ENCODE measurements at places on chromosomes 12 and 14.
A peak's percentile ranks its signal among the peaks of the same experiment; 100 is the strongest.

GRCh38 chr14:90722590-90722989 lies 93.6 kb downstream of the TTC7B start:
- no peak for DNase-seq

DNA sequence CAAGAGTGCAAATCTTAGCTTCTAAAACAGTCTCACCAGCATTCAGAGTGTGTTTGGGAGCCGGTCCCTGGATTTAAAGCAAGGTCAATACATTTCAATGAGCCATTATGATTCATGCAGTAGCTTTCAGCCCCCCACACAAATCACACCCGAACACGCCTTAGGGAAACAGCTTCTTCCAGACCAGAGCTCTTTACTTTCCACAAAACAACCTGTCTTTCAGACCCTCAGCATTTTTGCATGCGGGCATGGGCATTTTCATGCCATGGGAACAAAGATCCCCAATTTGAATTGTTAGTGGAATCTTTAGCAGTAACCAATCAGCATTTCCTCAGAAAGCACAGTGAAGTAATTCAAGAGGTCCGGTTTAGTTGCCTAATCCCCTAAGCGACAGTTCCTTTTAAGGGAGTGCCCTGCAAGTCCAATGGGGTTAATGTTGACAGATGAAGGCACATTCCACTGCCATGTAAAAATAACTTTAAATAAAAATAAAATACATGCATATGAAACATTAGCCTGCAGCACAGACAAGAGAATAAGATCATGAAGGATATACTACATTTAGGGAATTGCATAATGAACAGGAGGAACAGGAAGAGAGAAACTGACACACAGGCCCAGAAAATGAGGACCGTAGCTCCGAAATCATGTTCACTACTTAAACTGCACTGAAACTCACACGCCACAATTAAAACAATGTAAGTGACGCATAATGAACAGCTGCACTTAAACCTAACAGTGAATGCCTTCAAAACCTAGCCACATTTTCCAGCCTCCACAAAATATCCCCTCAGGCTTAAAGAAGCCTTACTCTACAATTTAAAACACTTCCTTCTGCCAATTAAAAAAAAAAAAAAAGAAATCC lies 4.0 kb downstream of the VPS37B start:
- DNase-seq = no peak

DNA sequence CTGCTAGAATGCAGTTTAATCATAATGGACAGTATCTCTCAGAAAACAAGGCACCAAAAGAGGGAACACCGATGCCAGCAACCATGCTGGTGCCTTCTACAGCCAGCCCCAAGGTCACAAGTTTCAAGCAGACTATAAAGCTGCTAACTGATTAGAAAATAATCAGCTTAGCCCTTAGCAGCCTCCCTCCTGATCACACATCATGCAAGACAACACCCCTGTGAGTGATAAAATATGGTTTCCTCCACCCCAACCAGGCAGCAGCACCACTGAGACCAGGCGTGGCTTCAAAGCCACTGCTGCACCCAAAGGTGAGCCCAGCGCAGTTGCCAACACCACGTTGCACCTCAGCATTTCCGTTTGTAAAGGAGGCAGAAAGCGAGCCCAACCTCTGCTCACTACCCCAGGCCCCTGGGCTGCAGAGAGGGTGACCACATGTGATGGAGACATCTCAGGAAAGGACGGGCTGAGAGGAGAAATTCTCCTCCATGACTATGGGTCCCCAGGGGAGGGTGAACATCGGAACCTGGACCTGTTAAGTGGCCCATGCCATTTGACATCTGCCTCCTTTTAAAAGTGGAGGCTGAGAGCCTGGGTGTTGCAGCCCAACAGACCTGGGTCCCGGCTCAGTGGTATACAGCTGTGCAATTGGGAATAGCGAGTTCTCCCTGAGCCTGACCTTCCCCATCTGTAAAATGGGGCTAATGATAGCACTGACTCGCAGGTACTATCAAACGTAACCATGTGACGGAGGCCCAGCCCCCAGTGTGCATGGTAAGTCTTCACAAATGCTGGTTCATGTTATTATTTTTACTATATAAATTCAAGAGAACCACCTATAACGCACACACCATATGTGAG lies 11.5 kb downstream of the ZFP36L1 start:
- no peak for DNase-seq

- no peak for DNase-seq
Observed at GRCh38 chr12:1576410-1577241, 17.8 kb downstream of the FBXL14 start.

DNA sequence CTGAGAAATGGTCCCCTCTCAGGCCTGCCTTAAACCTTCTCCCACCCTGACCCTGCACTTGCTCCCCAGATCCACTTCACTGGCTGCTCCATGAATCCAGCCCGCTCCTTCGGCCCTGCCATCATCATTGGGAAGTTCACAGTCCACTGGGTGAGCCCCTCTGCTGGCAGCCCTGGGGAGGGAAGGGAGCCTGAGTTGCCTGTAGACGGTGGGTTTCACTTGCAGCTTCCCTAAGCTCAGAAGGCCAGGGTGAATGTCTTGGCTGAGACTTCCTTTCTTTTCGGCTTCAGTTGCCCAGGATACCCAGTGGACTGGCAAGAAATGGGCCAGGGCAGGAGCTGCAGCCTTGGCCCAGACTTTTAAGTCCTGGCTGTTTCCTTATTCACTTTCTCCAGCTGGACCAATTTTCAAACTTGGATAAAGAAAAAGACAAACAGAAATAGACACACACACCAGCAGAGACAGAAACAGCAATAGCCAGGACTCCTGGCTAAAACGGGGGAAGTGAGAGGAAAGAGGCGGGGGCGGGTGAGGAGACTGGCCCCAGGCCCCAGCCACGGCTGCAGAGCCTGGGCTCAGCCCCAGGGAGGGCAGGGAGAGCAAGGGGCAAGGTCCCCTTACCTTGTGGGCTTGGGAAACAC lies 2.0 kb downstream of the AQP6 start:
- DNase-seq = no peak

GRCh38 chr14:33655421-33655820 lies 295.5 kb downstream of the EGLN3 start:
- DNase-seq = no peak

- DNase-seq = no peak
Observed at GRCh38 chr12:51386351-51386750, 4.9 kb downstream of the GALNT6 start.

GRCh38 chr12:93763746-93764147 lies 86.6 kb downstream of the CRADD start:
- DNase-seq = no peak

DNA sequence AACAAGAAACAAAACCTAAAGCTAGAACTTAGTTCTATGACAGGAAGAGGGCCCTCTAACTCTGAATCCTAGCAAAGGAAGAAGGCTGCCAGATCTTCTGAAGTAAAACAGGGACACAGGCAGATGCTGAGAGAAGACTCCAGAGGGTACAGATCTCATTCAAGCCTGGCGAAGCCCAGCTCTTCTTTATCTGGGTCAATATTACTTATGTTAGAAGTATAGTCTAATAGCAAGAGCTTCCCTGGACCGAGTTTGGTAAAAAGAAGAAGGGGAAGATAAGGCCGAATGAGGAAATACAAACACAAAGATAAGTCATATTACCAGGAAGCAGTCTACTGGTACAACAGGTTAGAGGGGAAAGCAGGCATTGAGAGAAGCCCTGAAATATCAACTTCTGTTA lies 79.9 kb upstream of the CCDC91 start:
- no peak for DNase-seq

GRCh38 chr12:123532019-123532418 lies 1.5 kb downstream of the RILPL1 start:
- peak; percentile 40 for DNase-seq

DNA sequence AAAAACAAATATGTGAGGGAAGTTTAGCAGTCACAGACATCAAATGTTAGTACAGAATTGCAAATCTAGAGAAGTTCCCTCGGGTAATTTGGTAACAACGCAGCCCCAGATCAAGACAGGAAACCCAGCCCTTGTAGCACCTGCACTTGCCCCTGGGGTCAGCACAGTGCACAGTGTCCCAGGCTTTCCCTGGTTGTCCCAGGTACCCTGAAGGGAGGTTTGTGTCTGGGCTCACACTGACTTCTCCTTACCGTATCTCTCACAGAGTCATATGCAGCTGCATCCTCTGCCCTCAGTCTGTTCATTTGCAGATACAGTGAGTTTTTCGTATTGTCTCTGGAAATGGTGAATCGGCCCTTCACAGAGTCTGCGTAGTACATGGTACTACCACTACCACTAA lies 528.9 kb downstream of the TMEM121 start:
- no peak for DNase-seq

- no peak for DNase-seq
Observed at GRCh38 chr12:49951411-49952240, 1.1 kb downstream of the AQP2 start.

All from GM13977 (cell line).